Activated CD4-positive, alpha-beta memory T cell treated with anti-CD3 and anti-CD28 coated beads, Interleukin-2, amount 10 ng/mL, durations not matched to agents 7 days and 5 days (primary cell): ENCODE measurements at places on chromosomes 4 and X. TPM values are rescaled to one million over a fixed set of nuclear protein-coding genes. Genes with fewer than 3 reads are reported as not detected.

DNA sequence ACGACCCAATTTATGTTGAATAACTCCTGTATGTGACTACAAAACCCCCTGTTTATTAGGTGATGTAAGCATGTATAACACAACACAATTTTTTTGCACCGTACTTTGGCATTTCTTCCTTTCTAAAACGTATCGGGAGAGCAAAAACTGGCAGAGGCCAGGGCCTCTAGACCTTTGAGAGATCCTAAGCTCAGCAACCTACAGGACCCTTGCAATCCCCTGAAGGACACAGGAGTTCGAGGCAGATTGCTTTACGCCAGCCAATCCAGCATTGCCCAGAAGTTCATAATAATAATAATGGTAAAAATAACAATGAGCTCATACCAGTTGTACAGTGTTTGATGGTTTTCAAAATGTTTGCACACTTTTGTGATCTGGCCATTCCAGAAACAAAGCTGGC lies 7.7 kb downstream of the NKX3-2 start:
- H3K27me3 ChIP-seq = peaks cover 93% of the 10 kb centered on the region
- no peak for DNase-seq
- H3K36me3 ChIP-seq = peaks cover 25% of the 10 kb centered on the region
- peak overlapping the region; percentile 11 for H3K4me3 ChIP-seq
- H3K4me1 ChIP-seq = peaks cover 17% of the 10 kb centered on the region

DNA sequence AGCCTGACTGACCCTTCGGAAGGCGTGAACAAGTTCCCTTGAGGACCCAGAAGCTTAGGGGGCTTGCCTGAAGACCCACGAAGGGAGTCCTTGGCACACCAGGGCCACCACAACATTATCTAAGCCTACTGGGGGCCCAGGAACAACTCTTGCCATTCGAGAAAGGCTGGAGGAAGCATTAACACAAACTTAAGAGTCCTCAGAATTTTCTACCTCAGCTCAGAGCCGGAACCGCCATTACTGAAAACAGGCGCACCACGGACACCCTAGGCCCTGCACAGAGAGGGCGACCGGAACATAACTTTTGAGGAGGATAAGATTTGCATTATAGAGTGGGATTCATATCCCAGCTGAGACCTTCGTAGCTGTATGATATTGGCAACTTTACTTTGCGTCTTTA lies 229.1 kb downstream of the ADAM29 start:
- H3K27ac ChIP-seq = no peak overlapping the region
- no peak for DNase-seq
- no peaks in the 10 kb centered on the region for H3K27me3 ChIP-seq
- no peaks in the 10 kb centered on the region for H3K36me3 ChIP-seq

DNA sequence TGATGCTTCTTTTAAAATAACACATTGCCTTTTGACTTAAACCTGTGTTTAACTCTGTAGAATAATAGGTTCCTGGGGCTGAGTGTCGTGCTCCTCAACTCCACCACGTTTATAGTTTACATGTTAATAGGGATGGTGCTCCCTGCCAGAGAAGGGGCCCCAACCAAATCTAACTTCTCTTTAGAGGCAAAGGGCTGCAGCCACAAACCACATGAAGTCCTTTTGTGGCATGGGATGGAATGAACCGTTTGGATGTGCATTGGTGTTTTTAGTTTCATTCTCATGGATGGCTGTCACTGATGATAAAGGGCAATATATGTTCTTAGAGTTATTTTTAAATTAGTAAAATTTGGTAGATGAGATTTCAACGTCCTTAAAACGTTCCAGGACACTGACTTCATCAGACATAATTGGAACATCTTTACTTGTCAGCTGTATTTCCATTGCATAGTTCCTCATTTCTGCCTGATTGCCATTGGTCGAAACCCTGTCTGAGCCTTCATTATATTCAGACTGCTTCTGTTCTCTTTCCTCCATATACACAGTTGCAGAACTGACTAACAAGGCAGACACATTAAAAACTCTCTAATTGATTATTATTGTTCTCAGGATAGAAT lies 60.4 kb upstream of the HPF1 start:
- H3K27ac ChIP-seq = no peak overlapping the region
- no peak for DNase-seq
- no peaks in the 10 kb centered on the region for H3K4me1 ChIP-seq
- peaks cover 12% of the 10 kb centered on the region for H3K27me3 ChIP-seq
- H3K4me3 ChIP-seq = no peak overlapping the region
- H3K36me3 ChIP-seq = no peaks in the 10 kb centered on the region

DNA sequence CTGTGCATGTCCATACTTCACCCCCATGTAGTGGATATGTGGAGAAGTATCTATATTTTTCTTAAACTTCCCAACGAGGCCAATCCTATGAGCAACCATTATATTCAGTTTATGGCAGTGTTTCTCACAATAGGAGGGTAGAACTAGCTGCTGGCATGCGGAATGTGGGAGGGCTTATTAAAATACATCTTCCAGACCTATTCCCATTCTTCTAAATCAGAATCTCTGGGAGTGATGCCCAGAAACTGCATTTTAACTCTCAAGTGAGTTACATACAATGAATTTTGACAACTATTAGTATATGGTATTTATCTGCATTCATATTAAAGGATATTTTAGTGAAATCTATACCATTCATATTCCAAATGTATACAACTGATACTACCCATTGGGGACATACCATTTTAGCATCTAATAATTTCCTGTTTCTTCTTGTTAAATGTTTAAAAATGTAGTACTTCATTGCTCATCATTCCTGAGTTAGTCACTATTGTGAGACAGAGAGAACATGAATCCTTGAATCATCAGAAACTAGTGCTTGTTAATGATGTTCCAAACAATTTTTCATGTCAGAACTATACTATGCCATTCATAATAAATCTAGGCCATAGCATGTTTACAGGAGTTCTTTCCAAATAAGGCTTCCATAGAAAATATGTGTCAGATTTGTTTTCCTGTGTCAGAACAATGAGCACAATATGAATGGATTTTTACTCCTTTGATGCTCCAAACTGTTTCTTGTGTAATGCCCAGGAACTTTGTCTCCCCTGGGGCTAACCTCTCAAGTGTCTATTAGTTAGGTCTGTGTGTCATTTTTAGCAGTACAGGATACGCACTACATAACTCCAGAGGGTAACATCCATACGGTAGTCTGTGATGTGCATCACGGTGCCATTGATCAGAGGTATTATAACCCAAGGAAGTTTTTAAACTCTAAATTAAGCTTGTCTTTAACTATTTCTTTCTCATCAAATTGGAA lies 198.8 kb upstream of the BMP3 start:
- H3K27ac ChIP-seq = no peak overlapping the region
- H3K27me3 ChIP-seq = no peaks in the 10 kb centered on the region
- no peaks in the 10 kb centered on the region for H3K4me1 ChIP-seq
- no peak for DNase-seq
- no peaks in the 10 kb centered on the region for H3K36me3 ChIP-seq
- H3K4me3 ChIP-seq = no peak overlapping the region

- no peak overlapping the region for H3K27ac ChIP-seq
- H3K4me3 ChIP-seq = no peak overlapping the region
- no peaks in the 10 kb centered on the region for H3K27me3 ChIP-seq
- no peaks in the 10 kb centered on the region for H3K4me1 ChIP-seq
- H3K36me3 ChIP-seq = no peaks in the 10 kb centered on the region
Measured at GRCh38 chrX:132411310-132411977, 77.4 kb downstream of the MBNL3 start.

The MTTP gene
- 0.30 TPM for total RNA-seq

The STARD8 gene
- total RNA-seq = 3.5 TPM

The P2RY4 gene
- 0.15 TPM for total RNA-seq
